GM13976 (cell line): ENCODE measurements at places on chromosomes 11 and 22.

DNA sequence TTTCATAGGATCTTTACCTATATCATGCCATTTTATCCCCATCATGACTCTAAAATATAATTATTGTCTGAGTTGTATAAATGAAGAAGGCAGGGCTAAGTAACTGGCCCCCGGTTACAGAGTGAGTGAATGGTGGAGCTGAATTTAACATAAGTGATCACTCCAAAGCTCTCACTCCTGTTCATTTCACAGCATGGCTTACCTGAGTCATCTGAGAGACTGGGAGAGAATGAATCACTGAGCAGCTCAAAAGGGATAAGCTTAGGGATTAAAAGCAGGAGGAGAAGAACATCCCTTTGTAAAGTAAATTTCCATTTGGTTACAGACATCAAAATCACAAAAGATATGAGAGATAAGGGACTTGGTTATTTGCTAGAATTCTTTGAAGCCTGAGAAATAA lies 294.0 kb upstream of the CTSC start:
- no peak for DNase-seq

DNA sequence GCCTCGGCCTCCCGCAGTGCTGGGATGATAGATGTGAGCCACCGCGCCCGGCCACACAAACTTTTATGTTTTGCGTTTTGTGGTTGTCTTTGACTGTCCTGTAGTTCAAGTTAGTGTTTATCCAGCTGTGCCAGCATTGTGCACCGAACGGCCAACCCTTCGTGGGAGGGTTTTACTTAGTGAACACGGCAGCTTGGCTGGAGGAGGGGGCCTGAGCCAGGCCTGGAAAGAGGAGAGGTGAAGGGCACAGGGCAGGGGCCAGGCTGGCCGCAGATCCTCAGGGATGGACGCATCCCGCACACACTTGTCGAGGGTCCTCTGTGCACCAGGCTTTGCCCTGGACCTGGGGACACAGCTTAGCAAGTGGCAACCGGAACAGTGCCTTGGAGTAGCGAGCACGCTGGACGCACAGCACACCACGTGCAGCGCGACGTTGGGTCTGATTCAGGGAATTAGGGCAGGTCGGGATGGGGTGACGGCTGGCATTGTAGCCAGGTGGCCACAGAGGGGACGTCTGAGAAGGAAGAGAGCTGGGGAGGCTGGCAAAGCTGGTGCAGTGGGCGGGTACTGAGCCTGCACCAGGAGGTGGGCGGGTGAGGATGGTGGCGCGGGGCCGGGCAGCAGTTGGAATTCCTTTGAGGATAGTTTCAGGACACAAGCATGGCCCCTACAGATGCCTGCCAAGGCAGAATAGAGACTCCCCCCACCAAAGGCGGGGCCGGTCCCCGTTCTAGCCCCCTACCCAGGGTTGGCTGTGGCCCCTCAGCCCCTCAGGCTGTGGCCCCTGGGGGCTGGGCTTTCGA lies 13.4 kb downstream of the EPS8L2 start:
- no peak for DNase-seq

GRCh38 chr11:13897646-13898276 lies 64.8 kb upstream of the SPON1 start:
- no peak for DNase-seq

- no peak for DNase-seq
Measured at GRCh38 chr11:131749101-131749500, 378.7 kb downstream of the NTM start.

- DNase-seq, result no peak
Measured at GRCh38 chr22:20725987-20726558, 47.8 kb upstream of the SERPIND1 start.

DNA sequence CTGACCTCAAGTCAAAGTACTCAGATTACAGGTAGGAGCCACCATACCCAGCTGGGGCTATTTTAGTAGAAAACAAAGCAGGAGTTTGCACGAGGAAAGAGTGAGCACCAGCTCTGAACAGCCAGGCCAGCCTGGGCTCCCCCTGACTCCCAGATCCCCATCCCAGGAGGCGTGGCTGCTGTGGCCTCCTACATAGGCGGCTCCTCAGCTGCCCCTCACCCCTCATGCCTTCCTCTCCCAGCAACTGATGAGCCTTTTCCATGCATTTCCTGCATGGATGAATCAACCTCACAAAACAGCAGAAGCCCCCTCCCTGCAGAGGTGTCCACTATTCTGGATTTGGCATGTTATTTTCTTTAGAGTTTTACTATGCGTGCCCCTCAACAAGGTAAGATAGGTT lies 10.5 kb upstream of the FLRT1 start:
- no peak for DNase-seq

DNA sequence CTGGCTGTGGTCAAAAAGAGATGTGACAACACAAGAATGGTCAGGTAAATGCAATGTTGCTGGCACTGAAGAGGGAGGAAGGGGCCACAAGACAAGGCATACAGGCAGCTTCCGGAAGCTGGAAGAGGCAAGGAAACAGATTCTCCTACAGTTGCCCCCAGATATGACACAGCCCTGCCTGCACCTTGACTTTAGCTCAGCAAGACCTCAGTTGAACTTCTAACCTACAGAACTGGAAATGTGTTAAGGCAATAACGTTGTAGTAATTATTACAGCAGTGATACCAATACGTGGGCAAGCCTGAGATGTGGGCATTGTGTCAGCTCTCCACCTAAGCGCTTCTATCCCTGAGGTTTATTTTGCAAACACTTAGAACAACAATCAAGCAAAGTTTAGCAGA lies 4.2 kb upstream of the KIAA0930 start:
- no peak for DNase-seq

DNA sequence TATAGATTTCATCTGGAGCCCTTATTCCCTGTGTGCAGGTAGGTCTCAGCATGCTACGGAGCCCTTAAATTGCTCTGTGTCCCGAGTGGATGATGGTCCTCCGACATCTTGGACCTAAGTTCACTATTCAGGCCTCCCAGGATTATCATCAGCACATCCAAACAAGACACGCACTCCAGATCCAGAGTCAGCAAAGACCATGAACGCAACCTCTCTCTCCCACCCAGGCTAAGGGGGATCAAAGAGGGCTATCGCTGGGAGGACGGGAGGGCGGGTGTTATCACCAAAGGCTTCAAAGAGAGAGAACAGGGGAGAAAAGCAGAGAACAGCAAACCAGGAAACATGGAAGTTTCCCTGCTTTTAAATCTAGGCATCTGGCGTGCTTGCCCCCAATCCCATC lies 659.4 kb downstream of the TBC1D22A start:
- no peak for DNase-seq

- DNase-seq, result peak; percentile 58
Measured at GRCh38 chr22:28674121-28674563, 5.5 kb downstream of the TTC28 start.

DNA sequence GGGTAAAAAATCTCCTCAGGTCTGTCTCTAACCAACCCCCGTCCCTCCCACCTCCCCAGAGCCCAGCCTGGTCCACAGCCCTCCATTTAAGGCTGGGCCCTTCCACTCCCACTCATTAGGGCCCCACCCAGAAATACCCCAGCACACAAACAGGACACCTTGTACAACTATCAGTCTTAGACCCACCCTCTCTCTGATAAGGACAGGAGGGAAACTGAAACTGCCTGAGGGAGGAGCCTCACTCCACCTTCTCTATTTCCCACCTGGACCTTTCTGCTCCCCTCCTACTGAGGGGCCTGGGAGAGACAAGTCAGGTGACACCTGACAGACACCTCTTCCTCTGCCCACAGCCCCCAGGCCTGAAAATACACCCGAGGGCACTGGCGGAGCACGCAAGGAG lies 90.2 kb downstream of the PLEKHA7 start:
- no peak for DNase-seq

DNA sequence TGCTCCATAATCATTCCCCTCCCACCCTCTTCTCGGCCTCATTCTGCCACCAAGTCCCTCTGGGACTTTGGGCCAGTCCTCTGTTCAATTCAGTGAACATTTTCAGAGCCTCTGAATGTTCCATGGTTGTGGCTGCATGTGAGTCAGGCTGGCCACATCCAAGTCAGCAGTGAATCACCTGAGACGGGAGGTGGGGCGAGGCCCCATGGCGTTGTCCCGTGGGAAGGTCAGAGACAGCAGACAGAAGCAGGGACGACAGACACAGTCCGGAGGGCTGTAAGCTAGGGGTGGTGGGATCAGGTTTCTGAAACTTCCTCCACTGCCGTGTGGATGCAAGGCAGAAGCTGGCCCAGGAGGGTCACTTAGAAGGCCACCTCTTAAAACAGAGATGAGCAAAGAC lies 324.8 kb downstream of the MN1 start:
- no peak for DNase-seq

DNA sequence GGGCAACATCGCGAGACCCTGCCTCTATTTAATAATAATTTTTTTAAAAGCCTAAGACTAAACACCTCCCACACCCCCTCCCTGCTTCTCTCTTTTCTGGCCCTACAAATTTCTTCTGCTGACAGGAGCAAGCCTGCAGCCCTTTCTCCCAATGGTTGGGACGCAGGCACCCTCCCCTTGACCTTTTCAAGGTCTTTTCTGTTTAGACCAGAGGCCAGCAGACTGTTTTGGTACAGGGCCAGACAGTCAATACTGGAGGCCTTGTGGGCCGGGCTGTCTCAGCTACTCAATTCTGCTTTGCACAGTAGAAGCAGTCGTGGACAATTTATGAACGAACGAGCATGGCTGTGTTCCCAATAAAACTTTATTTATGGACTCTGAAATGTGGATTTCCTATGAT lies 92.3 kb downstream of the SCN3B start:
- DNase-seq, result no peak

DNA sequence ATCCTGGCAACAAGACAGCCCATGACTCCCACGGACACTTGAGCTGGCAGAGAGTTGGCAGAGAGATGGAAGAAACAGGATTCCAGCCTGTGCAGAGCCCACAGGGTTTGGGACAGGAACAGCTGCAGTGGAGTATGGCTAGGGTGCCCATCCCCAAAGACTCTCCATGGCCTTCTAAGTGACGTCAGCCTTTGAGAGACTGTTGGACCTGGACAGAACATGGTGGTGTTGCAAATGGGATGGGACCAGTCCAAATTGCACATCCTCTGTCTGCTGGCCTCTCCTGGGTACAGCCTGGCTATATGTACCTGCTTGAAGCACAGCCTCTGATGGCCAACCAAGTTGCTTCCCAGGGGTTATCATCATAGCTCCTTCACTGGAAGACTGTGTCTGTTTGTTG lies 34.5 kb downstream of the NOX4 start:
- DNase-seq, result no peak

DNA sequence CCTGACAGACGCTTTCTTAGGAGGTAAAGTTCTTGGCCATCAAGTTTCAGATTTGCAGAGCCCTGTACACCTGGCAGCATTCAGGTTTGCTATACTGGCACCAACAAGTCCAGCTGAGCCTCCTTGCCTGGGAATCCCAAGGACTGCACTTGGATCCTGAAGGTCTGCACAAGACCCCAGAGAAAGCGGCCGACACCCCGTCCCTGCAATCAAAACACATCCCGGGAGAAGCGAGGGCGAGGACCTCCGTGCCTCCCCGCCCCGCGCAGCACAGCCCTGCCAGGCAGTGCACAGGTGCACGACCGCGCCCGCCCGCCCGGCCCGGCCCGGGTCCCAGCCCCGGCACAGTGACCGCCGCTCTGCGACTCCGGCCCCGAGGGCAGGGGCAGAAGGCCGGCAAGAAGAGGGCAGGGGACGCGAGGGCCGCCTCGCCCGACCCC lies 559 bp downstream of the MRTFA start:
- no peak for DNase-seq

- no peak for DNase-seq
Measured at GRCh38 chr11:124707829-124708228, 31.9 kb upstream of the NRGN start.

GRCh38 chr11:73274722-73275380 lies 2.7 kb downstream of the P2RY6 start:
- DNase-seq, result no peak

DNA sequence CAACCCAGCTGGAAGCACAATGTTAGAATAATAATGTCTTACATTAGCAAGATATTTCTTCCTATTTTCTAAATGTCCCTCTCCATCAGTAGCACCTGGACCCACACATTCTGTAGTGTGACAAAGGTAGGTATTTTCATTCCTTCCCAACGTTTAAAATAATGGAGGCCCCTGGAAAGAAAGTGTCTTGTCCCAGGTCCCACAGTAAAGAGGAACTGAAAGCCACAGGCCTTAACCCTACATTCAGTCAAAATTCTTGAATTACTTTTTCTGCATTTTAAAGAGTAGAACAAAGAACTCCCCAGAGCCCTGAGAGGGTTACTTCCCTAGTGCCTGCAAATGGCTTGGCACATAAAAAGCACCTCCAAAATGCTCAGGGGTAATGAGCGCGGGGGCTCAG lies 26.3 kb downstream of the OPCML start:
- peak; percentile 40 for DNase-seq

DNA sequence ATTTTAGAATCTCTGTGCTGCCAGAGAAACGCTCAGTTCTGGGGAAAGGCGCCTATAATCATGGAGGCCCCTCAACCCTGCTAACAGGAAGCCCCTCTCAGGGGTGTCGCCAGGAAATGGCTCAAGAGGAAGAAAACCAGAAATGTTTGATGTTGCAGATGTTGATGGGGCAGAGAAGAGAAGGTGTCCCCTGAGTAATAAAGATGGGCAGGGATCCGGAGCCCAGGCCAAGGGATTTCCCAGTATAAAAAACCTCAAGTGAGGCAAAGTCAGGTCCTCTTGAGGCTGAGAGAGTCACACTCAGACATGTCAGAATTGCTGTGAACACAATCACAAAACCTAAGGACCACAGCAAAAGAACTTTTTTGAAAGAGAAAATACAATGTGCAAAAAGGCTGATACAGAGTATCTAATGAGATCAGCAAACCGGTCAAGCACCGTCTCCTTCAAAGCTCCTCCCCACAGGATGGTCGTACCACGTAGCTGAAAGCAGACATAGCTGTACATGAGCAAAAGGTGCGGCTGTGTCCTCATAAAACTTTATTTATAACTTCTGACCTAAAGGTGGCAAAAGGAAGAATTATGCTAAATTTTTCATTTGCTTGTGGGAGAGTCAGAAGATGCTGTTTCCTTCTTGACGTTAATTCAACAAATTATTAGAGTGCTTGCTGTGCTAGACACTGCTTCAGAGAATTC lies 12.2 kb downstream of the MOV10L1 start:
- no peak for DNase-seq

- DNase-seq, result no peak
Measured at GRCh38 chr22:22178992-22179391, 65.6 kb upstream of the VPREB1 start.

DNA sequence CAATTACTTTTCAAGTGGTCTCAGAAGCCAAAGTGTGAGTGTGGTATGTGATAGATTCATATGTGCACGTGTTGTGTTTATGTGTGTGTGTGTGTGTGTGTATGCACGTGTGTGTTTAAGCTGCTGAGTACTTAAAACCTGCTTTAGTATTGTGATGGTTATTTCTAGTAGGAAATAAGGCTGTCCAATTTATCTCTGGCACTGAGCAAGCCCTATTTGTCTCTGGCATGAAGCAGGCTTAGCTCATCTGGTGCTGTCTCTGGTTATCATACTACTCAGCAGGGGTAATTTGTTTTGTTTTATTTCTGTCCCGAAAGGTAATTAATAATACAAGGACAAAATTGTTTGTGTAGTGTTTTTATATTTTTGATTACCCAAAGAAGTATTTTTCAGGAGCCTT lies 333.7 kb downstream of the FAT3 start:
- no peak for DNase-seq

DNA sequence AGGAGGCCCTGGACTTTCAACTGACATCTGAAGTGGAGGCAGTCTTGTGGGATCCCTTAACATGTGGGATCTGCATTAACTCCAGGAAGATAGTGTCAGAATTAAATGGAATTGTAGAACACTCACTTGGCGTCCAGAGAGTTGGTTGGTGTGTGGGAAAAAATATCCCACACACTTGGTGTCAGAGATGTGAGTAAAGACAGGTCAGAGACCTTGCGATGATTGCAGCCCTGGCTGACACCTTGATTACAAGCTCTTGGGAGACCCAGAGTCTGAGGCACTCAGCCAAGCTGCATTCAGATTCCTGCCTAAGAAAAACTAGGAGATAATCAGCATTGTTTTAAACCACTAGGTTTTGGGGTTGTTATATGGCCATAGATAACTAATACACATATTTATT lies 7.2 kb upstream of the TPCN2 start:
- DNase-seq, result no peak
